Motor neuron (in vitro differentiated cells): ENCODE measurements at places on chromosomes 2 and 18. TPM values are rescaled to one million over a fixed set of nuclear protein-coding genes. Genes with fewer than 3 reads are reported as not detected.
A peak's percentile ranks its signal among the peaks of the same experiment; 100 is the strongest.

The ADAM23 gene
- total RNA-seq = 17.5 and 18.0 TPM in 2 replicates

The PLEK gene
- total RNA-seq = 0.65 and 0.87 TPM in 2 replicates

The SAG gene
- 2.5 and 3.7 TPM in 2 replicates for total RNA-seq

The ORC4 gene
- total RNA-seq = 42.7 and 47.2 TPM in 2 replicates

The EIF2B4 gene
- 40.7 and 49.8 TPM in 2 replicates for total RNA-seq

The KCNG3 gene
- total RNA-seq = 0.98 and 1.3 TPM in 2 replicates

The RAD51AP2 gene
- total RNA-seq = 0.14 and 0.21 TPM in 2 replicates

The GKN2 gene
- not detected in 2 replicates for total RNA-seq

DNA sequence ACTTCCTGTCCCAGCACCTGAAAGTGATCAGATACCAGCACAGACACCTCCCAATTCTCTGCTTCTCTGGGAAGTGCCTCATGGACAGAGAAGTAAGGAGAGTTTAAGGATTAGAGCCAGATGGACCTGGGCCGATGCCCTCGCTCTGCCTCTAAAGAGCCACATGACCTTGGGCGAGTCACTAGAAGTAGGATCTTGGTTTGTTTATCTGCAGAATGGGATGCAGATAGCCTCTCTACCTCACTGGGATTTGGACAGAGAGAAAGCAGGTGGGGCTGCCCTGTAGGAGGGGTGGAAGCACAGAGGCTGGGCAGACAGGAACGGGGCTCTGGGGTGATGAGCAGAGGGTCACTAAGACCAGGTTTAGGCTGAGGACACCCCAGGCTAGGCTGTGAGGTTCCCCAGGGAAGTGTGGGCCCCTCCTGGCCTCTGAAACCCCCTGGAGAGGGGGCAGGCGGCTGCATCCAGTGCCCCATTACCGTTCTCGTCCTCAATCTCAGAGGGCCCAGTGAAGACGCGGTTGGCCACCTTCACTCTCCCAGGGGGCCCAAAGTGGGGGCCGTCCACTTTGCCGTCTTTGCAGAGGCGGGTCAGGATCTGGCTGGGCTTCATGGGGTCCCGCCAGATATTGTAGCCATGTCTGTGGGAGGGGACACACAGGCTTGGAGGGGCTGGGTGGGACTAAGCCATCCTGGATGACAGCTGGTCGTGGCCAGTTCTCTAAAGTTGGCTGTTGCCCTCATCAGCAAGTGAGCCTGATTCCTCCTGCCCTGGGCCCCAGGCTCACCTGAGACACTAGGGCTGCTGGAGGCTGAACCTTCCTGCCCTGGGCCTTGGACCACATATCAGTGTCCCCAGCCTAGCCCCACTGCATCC lies 13.3 kb downstream of the OTOF start:
- no peak for ATAC-seq

DNA sequence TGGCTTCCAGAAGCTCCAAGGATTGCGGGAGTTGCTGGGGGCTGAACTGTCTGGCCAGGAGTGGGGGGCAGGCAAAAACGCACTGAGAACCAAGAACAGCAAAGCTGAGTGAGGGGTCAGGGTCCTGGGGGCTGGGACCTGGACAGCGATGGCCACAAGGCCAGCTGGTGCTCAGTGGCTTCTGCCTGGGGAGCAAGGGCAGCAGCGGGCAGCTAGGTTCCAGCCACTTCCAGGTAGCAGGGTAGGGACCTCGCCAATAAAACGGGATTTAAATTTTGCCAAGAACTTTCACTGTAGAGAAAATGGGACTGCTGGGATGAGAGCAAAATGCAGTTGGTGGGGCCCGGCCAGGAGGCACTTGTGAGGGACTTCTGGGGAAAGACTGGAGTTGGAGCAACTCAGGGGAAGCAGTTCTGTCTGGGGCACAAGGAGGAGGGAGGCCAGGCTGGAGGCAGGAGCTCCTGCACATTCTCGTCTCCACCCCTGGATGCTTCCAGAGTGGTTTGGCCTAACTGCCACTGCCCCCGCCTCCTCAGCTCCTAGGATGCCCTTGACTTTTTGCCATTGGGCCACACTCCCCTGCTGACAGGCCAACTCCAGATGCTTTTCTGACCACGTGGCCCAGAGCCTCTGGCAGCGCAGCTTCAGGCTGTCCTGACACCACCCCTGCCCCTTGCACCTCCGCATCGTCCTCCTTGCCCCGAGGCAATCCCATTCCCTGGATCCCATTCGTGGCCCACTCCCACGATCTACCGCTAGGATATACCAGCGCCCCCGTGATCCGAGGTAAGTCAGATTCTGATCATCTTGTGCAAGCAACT lies 5.5 kb upstream of the CCDC74A start:
- no peak for ATAC-seq

DNA sequence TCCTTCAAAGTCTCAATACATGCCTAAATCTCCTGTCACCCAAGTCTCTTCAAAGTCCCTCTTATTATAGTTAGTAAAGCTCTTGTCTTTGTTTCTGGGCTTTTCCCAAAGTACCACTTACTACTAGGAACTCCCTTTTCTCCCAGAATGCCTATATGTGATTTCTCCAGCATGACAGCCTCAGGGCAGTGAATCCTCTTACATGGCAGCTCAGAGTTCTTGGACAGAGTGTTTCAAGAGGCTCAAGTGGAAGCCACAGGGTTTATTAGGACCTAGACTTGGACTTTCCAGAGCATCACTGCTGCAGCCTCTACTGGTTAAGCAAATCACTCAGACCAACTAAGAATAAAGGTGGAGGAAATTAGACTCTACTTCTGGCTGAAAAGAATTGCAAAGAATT lies 98.9 kb downstream of the CSRNP3 start:
- ATAC-seq = no peak

DNA sequence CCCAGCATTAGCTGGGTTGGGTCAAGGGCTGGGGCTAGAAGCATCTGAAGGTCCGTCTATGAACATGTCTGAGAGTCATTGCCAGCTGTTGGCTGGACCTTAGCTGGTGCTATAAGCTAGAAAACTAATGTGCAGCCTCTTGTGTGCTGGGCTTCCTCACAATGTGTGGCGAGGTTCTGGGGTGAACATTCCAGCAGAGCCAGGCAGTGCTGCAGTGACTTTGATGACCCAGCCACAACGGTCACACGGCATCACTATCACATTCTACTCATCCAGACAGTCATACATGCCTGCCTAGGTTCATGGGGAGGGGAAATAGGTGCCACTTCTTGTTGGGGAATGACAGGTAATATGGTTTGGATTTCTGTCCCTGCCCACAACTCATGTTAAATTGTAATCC lies 260.5 kb downstream of the CYP26B1 start:
- ATAC-seq = no peak

DNA sequence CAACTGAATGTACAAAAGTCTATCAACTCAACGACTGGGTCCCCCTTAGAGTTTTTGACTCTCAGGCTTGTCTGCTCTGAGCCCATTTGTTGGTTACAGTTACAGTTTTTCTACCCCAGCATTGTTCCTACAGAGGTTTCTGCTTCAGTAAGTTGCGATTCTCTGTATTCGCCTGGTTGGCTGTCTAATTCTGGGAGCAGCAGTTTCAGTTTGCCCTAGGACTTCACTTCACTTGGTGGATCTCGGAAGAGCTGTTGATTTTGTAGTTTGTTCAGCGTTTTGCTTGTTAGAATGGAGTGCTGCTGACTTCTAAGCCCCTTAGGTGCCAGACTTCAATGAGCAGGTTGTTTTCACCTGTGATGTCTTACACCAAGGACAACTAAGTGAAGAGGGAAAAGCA lies 296.5 kb upstream of the EPAS1 start:
- no peak for ATAC-seq

- no peak for ATAC-seq
Measured at GRCh38 chr2:81327911-81328310, 1023.4 kb upstream of the LRRTM1 start.

GRCh38 chr2:241981076-241981700 lies 111.7 kb downstream of the RTP5 start:
- ATAC-seq = no peak

- ATAC-seq = peak; percentile 50
Measured at GRCh38 chr18:32271672-32272208, 81.9 kb downstream of the MEP1B start.

DNA sequence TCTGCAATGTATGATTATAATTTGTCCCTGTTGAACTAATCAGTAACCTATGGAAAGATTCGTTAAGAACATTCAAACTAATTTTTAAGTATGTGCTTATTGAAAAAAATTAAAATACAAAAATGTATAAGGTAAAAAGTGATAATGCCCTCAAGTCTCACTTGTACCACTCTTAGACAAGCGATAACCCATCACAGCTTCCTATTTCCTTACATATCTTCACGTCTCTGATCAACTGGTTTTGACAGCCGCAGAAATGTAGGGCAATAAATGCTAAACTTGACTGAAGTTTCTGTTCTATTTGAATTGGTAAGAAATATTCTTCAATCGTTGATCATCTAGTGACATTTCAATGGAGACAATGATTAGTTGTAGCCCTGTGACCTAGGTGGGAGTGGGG lies 112.5 kb downstream of the TCF4 start:
- ATAC-seq = no peak

- no peak for ATAC-seq
Measured at GRCh38 chr18:68693091-68693815, 21.7 kb downstream of the TMX3 start.

DNA sequence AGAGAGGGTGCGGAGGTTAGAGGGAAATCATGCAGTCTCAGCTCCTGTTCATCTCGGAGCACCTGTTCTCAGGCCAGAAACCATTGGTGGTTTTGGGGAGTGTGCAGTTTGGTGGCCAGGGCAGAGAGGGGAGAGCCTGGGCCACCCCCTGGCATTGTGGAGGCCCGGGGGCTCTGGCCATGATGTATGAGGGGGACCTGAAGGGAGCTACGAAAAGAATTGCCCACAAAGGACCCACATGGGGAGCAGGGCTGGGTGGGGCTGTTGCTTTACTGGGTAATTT lies 87.7 kb downstream of the DGKD start:
- ATAC-seq = no peak

GRCh38 chr18:3593381-3593903 lies 143.5 kb downstream of the TGIF1 start:
- peak; percentile 57 for ATAC-seq

DNA sequence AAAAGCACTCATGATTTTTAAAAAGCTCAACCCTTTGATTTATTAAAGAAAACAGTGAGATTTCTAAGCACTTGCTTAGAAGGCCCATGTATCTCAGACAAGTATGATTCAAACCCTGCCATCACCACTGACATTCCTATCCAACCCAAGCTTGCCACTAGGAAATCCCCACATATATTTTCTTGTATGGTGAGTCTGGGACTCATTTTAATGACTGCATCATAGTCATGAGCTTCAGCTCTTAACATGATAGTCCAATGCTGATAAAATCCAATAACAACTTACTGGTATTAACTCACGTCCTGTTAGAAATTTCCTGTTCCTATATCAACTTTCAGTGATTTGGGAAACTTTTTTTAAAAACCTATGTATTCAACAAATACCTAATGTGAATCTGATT lies 39.4 kb upstream of the NCKAP5 start:
- no peak for ATAC-seq

GRCh38 chr2:143532061-143532460 lies 402.8 kb downstream of the ARHGAP15 start:
- ATAC-seq = no peak

- no peak for ATAC-seq
Measured at GRCh38 chr2:237820421-237820820, 21.8 kb downstream of the RBM44 start.

- no peak for ATAC-seq
Measured at GRCh38 chr2:223956300-223956699, 963 bp upstream of the MRPL44 start.

GRCh38 chr2:240524963-240525718 lies 32.6 kb downstream of the ANKMY1 start:
- no peak for ATAC-seq

DNA sequence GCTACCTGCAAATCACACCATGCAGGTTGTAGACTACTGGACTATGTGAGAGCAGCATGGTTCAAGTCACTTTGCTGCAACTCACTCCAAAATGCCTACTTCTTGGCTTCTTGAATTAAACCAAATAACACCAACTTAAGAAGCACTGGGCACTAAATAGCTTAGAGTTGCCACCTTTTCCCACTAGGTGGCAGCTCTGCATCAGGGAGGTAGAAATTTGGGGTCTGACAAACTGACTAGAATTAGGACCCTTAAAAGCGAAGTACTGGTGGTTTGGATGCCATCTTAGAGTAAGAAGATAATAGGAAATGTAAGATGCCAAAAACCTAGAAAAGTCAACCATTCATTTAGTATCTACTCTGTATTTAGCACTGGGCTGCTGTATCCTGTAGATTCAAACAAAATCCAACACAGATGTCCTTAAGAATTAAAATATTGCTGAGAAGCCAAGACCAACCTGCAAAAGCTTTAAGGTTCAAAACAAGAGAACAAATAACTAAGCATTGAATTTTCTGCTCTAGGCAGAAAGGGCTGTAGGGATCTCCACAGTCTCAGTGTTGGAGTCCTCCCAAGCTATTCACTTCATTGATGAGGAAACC lies 65.5 kb downstream of the CCBE1 start:
- ATAC-seq = peak; percentile 21

DNA sequence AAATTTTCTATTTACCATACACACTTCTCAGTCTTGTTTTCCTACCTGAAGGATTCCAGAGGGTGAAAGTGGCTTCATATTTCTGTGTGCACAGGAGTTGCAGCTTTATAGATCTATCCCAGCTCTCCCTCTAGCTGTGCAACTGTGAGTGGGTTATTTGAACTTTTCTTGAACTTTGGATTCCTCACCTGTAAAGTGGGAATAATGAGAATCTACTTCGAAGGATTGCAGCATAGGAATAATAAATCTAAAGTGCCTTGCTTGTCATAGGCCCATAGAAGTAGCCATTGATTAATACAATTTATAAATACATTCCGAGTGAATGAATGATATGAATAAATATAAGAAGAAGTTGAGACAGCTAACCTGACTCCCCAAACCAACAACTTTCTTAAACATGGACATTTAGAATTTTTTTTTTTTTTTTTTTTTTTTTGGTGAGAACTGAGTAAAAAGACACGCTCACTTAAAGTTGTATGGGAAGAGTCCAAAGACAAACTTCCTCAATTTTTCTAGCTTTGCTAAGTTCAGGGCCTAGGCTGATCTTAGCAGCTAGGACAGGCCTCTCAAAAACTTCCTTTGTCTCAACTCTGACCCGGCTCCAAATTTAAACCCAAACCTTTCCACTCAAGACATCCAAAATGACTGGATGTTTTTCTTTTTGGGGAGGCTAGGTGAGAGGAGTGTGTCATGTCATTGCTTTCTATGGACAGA lies 203.3 kb upstream of the FBXO11 start:
- no peak for ATAC-seq

GRCh38 chr2:23549821-23550530 lies 165.0 kb downstream of the KLHL29 start:
- peak; percentile 30 for ATAC-seq
